Heart left ventricle (tissue), 16 donors: ENCODE measurements at places on chromosomes 2 and 18. TPM values are rescaled to one million over a fixed set of nuclear protein-coding genes. Genes with fewer than 3 reads are reported as not detected.

The VSNL1 gene
- 17.0 TPM for total RNA-seq

The CTNNA2 gene
- total RNA-seq: not detected

The COBLL1 gene
- 16.2 TPM for total RNA-seq

The CROCC2 gene
- total RNA-seq: not detected

The FOXI3 gene
- not detected for total RNA-seq

The WNT10A gene
- not detected for total RNA-seq

The FEV gene
- not detected for total RNA-seq

The FBXO36 gene
- 0.85 TPM for total RNA-seq

The EPB41L3 gene
- 9.1 TPM for total RNA-seq

The LIMS4 gene
- total RNA-seq: 2.8 TPM

The DSG1 gene
- 1.7 TPM for total RNA-seq

GRCh38 chr2:72627083-72627482 lies 198.8 kb downstream of the EXOC6B start:
- DNase-seq: no peak

GRCh38 chr2:240640939-240641338 lies 15.7 kb downstream of the GPR35 start:
- DNase-seq: peak; percentile 67

DNA sequence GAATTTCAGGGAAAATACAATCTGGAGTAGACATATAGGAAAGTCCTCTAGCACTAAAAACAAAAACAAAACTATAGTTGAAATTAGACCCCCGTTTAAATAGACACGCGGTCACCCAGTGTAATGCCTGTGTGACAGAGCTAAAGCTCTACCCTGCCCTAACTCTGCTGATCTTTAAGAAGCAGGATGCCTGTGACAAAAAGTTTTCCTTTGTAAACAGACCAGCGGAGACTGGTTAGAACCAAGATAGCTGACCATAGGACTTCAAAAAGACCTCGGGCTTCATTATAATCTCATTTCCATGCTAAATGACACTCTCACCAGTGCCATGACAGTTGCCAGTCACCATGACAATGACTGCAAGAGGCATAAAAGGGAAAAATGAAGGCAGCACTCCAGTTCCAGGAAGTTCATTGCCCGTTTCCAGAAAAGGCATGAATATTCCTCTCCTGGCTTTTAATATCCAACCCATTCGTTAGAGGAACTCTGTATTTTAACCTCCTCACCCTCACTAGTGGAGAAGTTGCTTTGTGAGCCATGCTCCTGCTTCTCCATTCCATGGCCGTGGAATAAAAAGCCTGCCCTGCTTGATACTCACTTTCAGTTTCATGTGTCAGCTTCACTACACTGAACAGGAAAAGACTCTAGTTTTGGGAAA lies 157.2 kb upstream of the COPS8 start:
- DNase-seq: no peak

GRCh38 chr2:20583425-20583881 lies 67.4 kb downstream of the HS1BP3 start:
- DNase-seq: peak; percentile 51

DNA sequence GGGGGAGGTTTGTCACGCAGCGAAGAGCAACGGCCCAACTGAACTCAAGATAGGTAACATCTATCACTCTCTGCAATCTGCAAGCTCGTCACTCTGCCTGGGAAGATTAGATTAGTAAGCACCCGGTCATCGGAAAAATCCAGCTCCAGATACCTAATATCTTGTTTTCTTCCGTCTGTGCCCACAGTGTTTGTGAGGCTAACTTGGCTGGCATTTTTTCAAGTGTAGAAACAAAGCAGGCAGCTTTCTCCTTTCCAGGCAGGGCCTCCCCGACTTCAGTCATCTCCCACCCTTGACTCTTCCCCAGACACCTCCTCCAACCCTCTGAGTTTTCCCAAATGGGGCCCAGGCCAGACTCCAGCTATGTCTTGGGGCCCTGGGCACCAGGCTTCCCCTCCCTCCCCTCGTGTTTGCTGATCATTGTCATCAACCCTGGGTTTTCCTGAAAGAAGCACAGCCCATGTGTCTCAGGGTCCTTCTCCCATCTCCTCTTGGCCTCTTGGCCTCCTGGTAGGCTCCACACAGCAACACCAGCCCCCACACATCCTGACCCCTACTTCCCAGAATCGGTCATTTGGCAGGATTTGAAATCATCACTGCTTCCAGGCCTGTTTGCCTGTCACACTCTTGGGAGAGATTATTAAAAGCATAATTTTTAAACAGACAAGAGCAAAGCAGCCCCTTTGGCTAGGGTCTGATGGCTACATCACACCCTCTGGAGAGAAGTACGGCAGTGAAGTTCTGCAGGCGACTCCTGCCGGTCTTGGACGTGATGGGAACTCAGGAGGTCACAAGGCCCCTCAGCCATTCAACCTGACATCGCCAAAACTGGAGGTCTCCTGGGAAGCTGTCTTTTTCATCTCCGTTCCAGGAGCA lies 144.9 kb upstream of the ID2 start:
- DNase-seq: no peak

GRCh38 chr2:137467246-137467862 lies 496.9 kb upstream of the HNMT start:
- DNase-seq: no peak

DNA sequence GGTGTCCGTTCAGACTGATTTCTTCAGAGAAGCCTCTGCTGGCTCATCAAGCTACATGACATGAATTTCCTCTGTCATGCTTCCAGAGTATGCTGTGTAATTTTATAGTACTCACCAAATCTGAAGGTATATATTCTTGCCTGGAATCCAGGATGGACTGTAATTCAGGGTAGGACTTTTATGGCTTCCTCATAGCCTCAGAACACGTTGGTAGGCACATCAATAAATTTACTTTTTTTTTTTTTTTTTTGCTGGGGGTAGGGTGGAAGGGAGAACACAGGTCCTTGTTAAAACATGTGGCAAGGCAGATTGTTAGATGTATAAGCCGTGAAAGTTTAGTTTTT lies 34.4 kb downstream of the MTA3 start:
- no peak for DNase-seq

DNA sequence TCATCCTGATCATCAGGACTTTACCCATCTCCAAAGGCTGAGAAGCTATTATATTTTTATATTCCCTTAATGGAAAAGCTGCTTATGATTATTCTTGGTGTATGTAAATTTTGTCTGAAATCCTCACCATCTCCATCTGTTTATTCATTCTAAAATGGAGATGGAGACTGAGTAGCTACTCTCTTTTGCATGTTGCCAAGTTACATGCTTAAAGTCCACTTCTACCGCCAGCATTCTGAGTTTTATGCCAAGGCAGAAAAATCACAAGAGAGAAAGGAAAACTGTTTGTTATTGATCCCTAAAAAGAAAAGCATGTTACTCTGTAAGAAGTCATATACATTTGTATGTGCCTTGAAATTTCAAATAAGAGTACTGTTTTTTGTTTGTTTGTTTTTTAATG lies 94.4 kb upstream of the NOSTRIN start:
- no peak for DNase-seq

- no peak for DNase-seq
These were observed 171.1 kb upstream of the NRP2 start for GRCh38 chr2:205511221-205511620.

GRCh38 chr2:71614976-71615766 lies 161.8 kb downstream of the DYSF start:
- DNase-seq: peak; percentile 89

- no peak for DNase-seq
These were observed 151.7 kb upstream of the KLF7 start for GRCh38 chr2:207317378-207317984.

DNA sequence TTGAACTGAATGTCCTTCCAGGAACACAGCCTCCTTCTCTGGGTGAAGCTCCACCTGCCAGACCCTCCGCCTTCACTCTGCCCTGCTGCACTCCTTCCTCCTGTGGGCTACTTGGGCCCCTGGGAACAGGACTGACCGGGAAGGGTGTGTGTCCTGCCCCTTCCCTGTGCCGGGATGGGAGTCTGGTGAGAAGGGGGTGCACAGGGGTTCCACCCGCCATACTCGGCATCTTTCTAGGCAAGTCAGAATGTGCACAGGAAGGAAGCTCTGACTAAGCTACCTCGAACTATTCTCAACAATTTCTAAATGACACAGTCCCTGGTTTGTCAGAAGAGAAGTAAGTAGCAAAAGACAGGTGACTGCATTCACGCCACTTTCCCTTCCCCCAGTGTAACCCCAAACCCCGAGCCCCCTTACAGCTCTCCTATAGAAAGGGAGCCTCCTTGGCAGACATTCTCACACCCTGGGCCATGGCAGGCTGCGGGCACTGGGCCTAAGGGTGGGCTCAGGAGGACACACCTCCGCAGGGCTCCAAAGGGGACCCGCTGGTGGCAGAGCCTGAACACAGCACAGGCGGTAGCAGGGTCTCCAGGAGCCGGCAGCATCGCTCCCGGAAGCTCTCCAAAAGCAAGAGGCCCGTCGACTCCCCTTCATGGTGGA lies 184.1 kb downstream of the HDAC4 start:
- DNase-seq: no peak

- no peak for DNase-seq
These were observed 104.5 kb downstream of the RBM43 start for GRCh38 chr2:151157000-151157735.

DNA sequence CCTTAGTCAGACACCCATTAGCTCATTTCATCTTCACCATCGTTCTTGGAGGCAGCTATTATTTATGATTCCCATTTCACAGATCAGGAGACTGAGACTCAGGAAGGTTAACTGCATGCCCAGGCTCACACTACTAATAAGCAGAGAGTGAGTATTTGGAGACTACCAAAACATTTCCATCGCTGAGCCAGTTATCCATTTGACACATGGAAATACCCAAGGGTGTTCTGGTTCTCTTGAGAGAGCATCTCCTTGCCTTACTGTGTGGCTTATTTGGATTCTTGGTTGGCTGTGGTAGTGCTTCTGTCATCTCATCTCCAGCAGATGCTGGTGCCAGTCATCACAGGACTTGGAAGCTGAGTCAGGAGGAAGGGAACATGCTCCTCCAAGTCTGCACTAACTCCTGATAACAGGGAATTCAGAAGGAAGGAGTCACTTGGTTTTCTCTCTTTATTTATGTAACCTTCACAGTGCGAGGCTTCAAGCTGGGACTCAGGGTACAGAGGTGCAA lies 55.2 kb downstream of the RASGRP3 start:
- DNase-seq: no peak

GRCh38 chr2:86003104-86003503 lies 102.6 kb downstream of the POLR1A start:
- DNase-seq: no peak
